Retina (tissue), 1 donor: ENCODE measurements at places on chromosomes 2 and 18.

GRCh38 chr2:64716569-64716968 lies 62.9 kb upstream of the SERTAD2 start:
- no peak for DNase-seq

GRCh38 chr2:30899516-30900054 lies 92.3 kb upstream of the CAPN13 start:
- DNase-seq: no peak

GRCh38 chr18:46917803-46918600 lies 600 bp downstream of the KATNAL2 start:
- peak; percentile 73 for DNase-seq

DNA sequence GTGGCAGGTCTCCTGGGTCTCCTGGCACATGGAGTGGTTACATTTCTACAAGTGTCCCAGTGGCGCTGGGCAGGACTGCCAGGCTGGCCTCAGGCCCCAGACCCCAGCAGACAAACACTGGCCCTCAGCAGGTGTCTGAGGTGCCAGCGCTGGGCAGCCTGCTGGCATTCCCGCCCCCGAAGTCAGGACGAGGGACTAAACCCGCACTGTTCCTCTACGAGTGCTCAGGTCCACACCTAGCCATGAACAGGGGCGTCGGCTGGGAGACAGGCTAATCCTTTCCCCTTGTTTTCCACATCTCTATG lies 12.8 kb downstream of the SNED1 start:
- no peak for DNase-seq

GRCh38 chr2:10340593-10340975 lies 37.9 kb downstream of the HPCAL1 start:
- no peak for DNase-seq

DNA sequence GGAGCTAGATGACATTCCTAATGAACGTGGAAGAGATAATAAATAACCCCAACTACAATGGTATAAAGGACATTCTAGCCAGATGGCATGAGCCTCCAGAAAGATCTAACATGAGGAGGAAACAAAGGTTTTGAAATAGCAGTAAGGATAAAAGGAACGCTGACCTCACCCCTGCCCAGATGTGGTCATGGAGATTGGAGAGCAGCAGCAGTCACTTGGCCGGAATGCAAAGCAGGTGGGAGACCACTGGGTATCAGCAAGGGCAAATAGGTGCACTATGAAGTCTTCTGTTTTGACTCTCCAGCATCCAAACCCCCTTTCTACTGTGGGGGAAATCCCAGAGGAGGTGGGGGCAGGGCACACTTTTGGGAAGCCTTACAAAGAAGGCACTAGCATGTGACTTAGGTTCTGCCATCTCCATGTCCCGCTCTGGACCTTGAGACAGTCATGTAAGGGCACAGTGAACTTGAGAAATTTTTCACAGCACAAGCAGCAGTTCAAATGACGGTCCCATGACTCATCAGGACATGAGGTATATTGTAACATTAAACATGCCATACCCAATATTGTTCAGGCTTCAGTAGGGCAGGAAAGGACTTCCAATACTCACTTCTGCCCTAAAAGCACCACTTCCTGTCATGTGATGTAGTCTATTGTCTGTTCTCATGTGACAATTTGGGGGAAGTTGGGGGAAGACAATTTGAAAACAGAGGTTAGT lies 55.2 kb downstream of the METTL4 start:
- DNase-seq: no peak

- DNase-seq: no peak
These were observed 154.3 kb upstream of the KCNH7 start for GRCh38 chr2:162992828-162993227.

DNA sequence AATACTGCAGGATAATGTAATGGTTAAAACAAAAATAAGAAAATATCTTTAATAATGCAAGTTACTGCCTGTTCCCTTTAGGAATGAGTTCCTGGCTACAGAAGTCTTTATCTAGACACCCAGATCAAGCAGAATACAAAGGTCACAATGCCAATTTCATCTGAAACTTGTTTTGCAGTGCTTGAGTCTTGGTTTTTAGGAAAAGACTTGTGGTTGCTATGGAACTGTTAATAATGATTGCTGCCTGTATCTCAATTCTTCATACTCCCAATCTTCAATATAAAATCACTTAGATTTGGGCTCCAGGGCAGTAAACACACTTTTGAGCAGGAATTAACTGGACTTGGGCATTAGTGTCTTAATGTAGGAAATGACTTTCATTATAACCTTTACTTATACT lies 14.2 kb downstream of the CAVIN2 start:
- DNase-seq: no peak

GRCh38 chr2:171185941-171186340 lies 25.2 kb upstream of the TLK1 start:
- DNase-seq: no peak

GRCh38 chr2:152542995-152543481 lies 174.2 kb downstream of the PRPF40A start:
- peak; percentile 27 for DNase-seq

DNA sequence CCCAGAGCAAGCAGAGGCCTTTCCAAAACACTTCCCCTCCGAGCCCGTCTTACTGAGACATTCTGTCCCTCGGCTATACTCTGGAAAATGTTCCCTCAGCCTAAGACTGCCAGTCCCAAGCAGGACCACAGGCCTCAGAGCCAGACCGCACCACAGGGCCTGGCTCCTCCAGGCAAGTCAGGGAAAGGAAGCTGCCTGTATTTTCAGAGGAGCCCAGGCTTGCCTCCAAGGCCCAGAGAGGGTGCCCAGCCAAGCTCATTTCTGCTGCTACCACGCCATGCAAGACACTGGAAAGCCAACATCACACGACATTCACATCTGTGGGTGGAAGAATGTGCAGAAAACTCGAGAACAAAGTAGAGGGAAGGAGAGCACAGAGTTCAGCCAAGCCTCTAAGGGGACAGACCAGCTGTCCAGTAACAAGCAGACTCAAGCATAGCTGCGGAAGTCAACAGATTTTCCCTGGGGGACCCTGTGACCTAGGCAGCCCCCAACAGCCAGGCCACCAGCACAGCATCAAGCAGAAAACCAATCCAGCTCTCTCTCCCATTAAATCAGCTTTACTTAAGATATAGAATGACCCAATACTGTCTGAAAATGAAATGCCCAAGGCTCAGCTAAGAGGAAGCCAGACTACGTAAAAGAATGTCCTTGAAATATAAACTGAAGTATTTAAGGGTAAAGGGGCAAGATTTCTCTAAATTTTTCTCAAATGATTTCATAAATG lies 123.9 kb downstream of the ZFP36L2 start:
- DNase-seq: no peak

- no peak for DNase-seq
These were observed 22.6 kb downstream of the RAD51AP2 start for GRCh38 chr2:17495590-17495989.

- DNase-seq: no peak
These were observed 168.6 kb downstream of the ZNF407 start for GRCh38 chr18:74766251-74766650.

DNA sequence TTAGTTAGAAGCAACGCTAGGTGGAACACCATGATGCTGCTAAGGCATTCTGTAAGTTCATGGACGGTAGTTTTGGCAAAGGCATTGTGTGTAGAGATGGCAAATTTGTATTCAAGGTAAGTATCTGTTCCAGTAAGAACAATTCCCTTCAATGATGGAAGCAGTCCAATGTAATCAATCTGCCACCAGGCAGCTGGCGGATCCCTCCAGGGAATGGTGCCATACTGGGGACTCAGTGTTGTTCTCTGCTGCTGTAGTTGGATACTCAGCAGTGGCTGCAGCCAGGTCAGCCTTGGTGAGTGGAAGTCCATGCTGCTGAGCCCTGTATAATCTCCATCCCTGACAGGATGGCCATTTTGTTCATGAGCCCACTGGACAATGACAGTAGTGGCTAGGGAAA lies 62.8 kb downstream of the ARL6IP6 start:
- DNase-seq: no peak

GRCh38 chr2:109647636-109648035 lies 33.5 kb downstream of the SOWAHC start:
- no peak for DNase-seq

GRCh38 chr2:180038997-180039396 lies 31.9 kb upstream of the CWC22 start:
- DNase-seq: no peak

GRCh38 chr2:215461836-215462532 lies 26.1 kb upstream of the FN1 start:
- no peak for DNase-seq

- no peak for DNase-seq
These were observed 555.8 kb downstream of the SATB2 start for GRCh38 chr2:198901894-198902293.

GRCh38 chr2:202911203-202911511 lies 316 bp downstream of the WDR12 start:
- DNase-seq: no peak

DNA sequence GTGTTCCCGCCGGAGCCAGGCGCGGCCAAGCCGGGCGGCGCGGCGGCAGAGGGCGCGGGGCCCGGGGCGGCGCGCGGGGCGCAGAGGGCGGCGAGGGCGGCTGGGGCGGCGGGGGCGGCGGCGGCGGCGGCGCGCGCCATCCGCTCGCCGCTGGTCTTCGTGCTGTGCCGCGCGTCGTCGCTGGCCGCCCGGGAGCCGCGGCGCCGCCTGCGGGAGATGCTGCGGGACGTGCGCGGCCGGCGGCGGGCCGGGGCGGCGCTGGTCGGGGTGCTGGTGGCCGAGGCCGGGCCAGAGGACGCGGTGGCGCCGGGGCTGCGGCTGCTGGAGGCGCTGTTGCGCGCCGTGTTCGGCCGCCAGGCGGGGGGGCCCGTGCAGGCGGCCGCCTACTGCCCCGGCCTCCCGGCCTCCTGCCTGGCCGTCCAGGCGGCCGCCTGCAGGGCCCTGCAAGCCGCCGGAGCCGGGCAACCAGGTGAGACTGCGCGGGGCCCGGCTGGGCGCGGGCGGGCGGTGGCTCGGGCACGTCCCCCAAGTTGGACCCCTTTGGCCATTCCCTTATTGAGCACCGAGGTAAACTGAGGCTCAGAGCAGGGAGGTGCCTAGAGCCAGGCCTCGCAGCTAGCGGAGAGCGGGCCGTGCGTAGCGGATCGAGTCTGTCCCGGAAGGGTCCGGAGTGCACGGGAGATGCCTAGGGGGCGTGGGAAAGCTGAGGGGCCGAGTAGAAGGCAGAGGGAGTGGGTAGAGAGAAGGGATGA lies 584 bp downstream of the C2orf72 start:
- peak; percentile 51 for DNase-seq

DNA sequence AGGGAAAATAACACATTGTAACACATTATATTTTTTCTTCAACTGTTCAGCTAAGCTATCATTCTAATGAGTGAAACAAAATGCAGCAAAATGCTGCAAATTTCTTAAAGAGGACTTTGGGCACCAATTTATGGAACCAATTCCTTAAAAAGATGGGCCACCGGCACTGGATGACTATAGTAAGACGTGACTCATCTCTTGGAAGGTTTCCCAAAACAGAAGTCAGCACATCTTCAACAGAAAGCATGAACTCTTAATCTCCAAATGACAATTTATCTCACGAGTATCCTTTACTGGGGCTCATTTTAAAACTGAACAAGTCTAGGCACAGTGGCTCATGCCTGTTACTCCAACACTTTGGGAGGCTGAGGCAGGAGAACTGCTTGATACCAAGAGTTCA lies 213.4 kb downstream of the CDH20 start:
- DNase-seq: no peak

GRCh38 chr2:21175895-21176646 lies 52.3 kb downstream of the TDRD15 start:
- no peak for DNase-seq

GRCh38 chr18:46393230-46393629 lies 263.8 kb downstream of the LOXHD1 start:
- no peak for DNase-seq

- DNase-seq: no peak
These were observed 37.1 kb downstream of the BCL11A start for GRCh38 chr2:60516383-60516811.

DNA sequence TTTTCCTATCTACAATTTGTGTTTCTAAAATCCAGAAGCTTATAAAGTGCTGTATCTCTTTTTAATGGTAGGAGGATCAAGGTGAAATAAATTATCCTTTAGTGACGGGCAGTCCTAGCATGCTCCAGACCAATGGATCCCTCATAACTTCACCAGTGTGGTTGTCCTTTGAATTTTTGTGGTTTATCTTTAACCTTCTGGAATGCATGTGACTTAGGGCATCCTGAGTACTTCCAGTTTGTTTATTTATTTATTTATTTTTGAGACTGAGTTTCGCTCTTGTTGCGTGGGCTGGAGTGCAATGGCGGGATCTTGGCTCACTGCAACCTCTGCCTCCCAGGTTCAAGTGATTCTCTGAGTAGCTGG lies 40.4 kb downstream of the NUP35 start:
- no peak for DNase-seq

GRCh38 chr2:160394153-160394552 lies 99.5 kb downstream of the RBMS1 start:
- no peak for DNase-seq

- no peak for DNase-seq
These were observed 108.9 kb downstream of the THSD7B start for GRCh38 chr2:136874258-136874657.

DNA sequence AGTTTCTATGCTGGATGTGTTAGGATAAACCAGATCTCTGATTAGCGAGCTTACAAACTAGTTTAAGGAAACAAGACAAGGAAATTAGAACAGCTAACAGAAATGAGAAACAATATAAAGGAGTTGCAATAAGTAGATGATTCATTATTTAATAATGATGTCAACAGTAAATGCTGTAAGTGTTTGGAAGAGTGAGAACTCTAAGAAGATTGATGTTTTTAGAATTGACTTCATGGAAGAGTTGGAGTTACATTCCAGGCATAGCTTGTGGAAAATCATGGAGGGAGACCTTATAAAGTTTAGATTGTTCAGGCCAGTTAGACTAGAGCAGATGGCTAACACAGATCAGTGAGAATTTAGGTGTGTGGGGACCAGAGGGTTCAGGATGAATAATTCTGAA lies 32.6 kb downstream of the PPP1R1C start:
- no peak for DNase-seq

GRCh38 chr2:152189622-152190495 lies 14.3 kb upstream of the STAM2 start:
- peak; percentile 58 for DNase-seq

- DNase-seq: no peak
These were observed 636.2 kb downstream of the EPHA4 start for GRCh38 chr2:220935789-220936321.

GRCh38 chr2:231707625-231707926 lies 749 bp upstream of the PTMA start:
- no peak for DNase-seq

- DNase-seq: no peak
These were observed 16.4 kb downstream of the FARP2 start for GRCh38 chr2:241372361-241372992.
